ENCODE measurements at places on chromosomes 13 and 19.

- no peak for DNase-seq
Observed at GRCh38 chr13:74758188-74758587, 624.0 kb upstream of the KLF12 start.

GRCh38 chr19:50649433-50650391 is at the start of gene C19orf81:
TSS of gene C19orf81 (plus strand) at chr19:50649445. CDS start at chr19:50649445, 0 bp downstream.
- DNase-seq = no peak

DNA sequence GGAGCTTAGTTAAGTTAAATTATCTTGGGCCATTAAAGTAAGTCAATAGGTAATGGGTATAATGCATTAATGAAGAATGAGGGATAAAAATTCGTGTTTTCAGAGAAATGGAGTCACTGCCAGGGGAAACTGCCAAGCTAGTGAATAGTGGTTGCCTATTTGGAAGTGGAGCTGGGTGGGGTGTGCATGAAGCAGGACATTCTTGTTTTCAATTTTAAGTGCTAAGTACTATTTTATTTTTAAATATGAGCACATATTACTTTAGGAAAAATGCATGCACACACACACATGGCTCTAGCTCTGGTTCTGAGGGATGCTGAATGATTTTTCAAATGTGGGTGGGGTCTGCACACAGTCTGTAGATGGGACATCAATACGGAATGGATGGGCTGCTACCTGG is 717.7 kb upstream of the SGCG start:
- DNase-seq = no peak

DNA sequence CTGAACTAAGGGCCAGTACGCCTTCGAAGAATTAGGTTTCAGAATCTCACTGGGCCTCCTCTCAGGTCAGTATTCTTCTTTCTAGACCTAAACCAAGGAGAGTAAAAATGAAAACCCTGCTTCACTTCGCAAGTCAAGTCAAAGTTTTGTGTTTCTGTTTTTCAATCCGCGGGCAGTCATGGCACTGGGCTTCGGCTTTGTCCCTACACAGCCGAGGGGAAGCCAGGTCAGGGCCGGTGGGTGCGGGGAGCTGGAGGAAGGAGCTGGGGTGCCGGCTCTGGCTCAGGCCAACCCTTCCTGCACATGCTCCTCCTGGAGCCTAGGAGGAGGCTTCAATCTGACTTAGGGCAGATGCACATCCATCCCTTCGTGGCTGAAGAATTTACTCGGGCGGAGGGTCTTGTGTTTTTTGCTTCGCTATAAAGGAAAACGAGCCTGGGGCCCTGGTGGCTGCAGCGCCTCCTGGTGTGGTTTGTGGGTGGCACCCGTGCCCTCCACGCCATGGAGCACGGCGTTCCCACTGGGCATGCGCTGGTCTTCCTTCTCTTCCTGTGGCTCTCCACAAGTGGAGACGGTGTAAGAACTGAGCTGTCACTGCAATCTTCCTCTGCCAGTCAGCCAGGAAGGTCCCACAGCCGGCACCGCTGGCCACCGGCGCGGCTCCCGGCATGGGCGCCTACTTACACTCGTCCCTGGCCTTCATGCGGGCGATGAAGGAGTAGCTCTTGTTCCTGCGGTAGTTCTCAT is 22.5 kb downstream of the C19orf44 start:
- DNase-seq = no peak

DNA sequence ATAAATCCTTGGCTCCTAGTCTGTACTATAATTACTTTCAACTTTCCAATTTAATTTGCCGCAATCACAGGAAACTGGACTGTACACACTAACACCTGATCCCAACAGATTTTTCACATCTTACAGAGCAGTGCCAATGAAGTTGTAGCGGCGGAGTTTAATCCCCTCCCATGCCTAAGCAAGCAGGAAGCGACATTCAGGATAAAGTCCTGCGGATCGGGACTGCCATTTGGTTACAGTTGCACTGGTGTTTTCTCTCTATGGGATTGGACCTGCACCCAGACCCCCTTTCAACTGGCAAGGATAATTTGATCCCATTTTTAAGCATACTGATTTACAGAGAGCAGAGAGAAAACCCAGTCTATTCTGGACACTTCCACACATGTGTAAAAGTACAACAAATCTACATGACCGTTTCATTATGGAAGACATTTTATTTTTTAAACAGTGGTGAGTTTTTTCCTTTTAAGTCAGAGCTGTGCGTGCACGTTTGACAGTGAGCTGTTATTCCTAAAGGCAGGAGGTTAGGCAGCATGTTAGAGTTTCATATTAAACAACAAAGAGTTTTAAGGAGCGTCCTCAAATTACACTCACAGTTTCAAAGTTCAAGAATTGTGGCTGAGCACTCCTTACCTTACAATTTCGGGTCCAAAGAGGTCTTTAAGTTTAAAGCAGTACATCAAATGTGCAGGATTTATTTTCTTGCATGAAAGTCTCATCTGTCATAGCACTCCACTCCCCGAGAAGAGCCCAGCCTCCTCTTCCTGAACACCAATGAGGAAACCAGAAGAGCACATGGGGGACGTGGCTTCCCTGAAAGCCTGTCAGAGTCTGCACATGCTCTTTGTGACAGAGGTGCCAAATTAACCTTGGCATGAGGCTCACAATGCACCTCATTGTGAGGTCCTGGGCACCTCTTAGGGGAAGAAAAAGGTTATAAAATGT is 141.6 kb upstream of the RFC3 start:
- DNase-seq = no peak

- DNase-seq = peak; percentile 27
Observed at GRCh38 chr19:29587518-29587986, 18.5 kb upstream of the POP4 start.

- no peak for DNase-seq
Observed at GRCh38 chr13:35789335-35790165, 313.1 kb upstream of the MAB21L1 start.

DNA sequence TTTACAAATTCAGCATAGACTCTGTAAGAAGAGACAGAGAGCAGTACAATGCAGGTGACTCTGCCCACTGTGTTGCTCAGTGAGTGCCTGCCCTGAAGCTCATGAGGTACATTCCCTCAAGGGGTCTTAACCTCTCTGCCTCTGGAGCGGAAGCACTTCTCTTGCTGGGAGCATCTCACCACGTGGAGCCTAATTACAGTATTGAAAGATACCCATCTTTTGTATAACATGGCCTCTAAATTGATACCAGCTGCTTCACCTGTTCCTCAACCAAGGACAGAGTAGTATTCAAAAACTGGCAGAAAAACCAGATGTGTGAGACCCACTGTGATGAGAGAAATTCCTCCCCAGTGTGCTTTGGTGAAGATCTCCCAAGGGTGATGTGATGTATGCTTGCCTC is 77.1 kb downstream of the SACS start:
- DNase-seq = no peak

- no peak for DNase-seq
Observed at GRCh38 chr19:16850133-16850532, 20.9 kb downstream of the SIN3B start.

DNA sequence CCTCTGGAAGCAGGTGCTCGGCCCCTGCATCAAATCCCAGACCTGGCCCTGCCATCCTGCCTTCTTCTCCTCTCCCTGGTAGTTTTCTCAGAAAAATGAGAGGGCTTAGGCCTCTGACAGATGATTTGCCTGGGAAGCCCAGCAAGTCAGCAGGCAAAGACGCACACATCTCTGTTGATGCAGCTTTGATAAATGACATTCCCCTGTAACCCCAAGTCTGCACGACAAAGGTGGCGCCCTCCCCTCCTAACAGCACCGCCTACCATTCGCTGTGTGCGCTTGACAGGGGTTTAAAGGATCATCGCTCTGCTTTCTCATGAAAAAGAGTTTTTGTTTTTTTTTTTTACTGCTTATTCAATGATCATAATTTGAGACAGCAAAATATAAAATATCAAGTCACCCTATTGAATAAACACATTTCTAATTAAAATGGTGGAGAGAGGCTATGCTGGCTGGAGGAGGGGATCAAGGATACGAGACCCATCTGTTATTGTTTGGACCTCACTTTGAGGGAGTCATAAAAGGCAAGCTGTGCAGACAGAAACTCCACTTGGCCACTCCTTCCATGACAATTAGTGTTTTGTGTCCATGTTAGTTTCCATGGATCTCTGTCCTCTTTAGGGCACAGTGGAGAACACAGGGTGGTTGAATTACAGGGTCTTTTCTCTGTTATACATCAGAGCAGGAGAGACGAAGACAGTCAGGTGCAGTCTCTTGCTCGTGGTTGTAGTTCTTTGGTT is 126.1 kb downstream of the FGF9 start:
- DNase-seq = no peak

GRCh38 chr19:48695743-48696352 is at the start of gene FUT2:
TSS of gene FUT2 (plus strand) at chr19:48695971. CDS start at chr19:48702957, 6,986 bp downstream.
- no peak for DNase-seq

DNA sequence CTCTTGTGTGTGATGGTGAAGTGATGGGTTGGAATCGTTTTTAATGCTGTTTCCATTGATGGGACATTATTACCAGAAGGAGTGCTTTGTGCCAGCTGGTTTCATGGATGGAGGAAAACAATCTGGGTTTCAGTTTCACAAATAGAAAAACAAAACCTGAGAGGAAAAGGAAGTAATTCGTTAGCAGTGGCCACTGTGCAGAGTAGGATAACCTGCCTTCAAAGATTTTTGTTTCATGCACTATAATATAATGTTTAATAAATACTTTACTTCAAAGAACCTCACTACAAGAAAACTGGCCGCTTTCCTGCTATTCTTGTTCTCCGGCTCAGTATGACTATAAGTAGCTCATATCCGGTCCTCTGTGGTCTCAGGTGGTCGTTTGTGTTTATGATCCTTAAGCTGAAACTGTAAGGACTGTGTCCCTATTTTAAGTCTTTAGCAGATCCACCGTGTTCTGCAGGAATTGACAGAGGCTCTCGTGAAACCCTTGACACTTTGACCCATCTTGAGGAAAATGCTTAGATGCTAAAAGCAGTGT is 104.7 kb downstream of the GGACT start:
- no peak for DNase-seq

DNA sequence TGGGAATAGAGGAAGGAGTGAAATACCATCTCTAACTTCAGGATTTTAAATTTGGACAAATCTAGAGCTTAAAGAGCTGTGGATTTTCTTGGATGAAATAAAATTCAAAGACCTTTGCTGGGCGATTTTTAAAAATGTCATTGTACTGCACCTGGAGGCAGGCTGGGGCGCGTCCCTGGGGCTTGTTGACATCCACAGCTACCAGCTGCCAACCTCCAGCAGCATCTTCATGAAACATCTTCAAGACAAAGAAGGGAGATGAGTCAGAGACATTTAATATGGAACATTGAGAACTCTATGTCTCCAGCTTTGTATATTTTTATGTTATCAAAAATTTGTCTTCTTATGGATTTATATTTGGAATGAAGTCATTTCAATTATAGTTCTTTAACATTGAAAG is 132.5 kb downstream of the NALCN start:
- no peak for DNase-seq

DNA sequence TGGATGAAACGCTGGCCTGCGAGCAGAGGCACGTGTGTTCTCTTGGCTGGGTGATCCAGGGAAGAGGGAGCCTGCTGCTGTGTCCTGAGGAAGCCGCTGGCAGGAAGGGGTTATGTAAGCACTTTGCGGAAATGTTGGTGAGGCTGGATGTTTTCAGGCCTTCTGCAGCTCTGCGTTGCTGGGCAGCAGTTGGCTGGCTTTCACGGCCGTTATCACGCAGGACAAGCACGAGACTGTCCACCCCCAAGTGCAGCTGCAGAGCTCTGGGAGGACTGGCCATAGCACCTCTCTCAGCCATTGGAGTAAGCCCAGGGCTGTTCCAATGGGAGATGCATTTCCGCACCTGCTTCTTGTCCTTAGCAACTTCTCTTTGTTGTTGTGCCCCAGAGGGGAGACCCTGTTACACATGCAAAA is 146.9 kb upstream of the SOX21 start:
- DNase-seq = no peak

All from activated T-cell treated with anti-CD3 and anti-CD28 coated beads, Interleukin-2, amount 50 U/mL, for 1 hour (primary cell).